CMK (cell line): ENCODE measurements at places on chromosomes 3 and 15.

DNA sequence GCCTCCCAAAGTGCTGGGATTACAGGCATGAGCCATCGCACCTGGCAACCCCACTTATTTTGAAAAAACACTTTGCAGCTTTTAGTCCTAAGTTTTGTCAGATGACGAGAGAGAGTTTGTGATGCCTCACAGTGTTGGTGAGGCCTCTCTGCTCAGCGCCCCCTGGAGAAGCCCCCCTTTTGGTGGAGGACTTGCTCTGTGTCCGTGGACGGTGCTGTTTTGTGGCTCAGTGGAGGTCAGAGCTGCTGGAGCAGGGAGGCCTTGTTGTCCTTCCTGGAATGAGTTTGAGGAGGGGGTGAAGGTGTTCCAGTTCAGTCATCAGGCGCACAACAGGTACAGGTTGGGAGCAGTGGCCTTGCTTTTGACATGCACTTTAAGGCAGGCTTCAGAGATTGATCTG is 58.0 kb downstream of the PGPEP1L start:
- DNase-seq, result no peak

DNA sequence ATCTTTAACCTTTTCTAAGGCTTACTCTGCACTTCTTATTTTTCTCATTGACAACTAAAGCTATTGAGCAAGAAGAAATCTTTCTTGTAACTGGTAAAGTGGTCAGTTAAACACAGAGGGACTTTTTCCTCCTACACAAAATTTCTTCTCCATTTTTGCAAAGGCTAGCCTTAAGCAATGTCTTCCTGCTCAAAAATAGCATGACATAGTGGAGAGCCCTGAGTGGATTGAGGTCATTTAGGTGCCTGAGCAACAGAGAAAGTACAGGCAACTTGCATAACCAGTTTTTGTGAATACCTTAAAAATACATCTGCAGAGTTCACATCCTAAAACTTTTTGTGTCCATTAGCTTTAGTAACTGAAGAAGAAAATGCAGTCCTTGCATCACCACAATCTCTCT is 144.7 kb upstream of the TTC14 start:
- DNase-seq, result no peak

GRCh38 chr3:177057768-177058167 is 139.5 kb downstream of the TBL1XR1 start:
- DNase-seq, result no peak

DNA sequence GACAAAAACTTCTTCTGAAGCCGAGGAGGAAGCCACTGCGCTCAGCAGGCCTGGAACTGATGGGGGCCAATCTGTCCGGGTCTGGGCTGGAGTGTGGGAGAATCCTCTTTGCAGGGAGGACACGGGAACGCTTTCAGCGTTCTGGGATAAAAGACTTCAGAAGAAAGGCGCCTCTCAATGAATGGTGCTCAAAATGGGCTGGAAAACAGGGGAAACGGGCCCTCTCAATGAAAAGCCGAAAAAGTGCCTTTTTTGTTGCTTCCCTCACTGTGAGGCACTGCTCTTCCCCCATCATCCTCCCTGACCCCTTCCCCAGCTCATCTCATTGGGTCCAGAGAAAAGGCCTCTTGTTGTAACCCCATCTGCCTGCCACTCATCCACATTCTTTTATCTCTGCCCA is 119.5 kb upstream of the LRIG1 start:
- DNase-seq, result no peak

DNA sequence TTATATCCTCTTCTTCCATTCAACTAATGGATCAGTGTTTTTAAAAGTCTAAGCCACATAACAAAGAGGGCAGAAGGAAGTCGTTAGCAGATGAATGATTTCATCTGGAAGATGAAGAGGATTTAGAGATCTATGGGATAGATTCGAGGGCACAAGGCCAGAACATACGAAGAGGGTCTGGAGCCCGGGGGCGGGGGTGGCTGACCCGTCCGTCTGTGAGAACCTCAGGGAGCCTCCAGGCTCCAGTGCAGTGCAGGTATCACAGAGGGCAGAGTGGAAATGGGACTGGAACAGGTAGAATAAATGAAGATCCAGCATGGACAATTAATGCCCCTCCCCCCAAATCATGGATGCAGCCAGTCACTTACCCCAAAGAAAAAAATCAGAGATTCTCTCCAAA is 1.5 kb upstream of the GOLGA8B start:
- DNase-seq, result no peak

GRCh38 chr3:56975567-56975966 is 84.9 kb upstream of the SPATA12 start:
- no peak for DNase-seq

DNA sequence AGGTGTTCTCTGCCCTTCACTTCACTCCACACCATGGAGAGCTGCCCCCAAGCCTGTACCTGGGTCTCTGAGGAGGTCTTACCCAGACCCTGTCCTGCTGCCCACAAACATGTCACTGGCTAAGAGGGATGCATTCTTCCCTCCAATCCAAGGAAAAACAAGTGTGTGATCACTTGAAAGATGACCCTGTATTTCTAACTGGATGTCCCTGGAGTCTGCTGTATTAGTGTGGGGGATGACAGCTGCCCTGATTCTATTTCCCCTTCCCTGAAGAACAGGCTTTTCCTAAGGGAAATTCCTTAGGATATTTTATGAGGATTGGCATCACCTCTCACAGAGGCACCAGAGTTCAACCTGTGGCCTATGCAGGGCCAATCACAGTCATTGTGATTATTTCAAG is 55.0 kb upstream of the GATA2 start:
- no peak for DNase-seq

- DNase-seq, result no peak
Measured at GRCh38 chr3:53774414-53774813, 71.8 kb downstream of the CHDH start.

- DNase-seq, result no peak
Measured at GRCh38 chr3:33718595-33718907, 497 bp upstream of the CLASP2 start.

DNA sequence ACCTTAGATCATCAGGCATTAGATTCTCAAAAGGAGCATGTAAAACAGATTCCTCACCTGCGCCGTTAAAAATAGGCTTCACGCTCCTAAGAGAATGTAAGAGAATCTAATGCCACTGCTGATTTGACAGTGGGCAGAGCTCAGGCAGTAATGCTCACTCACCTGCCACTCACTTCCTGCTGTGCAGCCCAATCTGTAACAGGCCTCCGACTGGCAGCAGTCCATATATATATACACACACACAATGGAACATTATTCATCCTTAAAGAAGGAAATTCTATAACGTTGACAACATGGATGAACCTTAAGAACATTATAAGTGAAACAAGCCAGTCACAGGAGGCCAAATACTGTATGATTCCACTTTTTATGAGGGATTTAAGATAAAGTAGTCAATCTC is 24.5 kb downstream of the ZNF148 start:
- no peak for DNase-seq

GRCh38 chr3:172853921-172854666 is 103.6 kb downstream of the ECT2 start:
- no peak for DNase-seq

- DNase-seq, result no peak
Measured at GRCh38 chr3:195905970-195906864, 2.1 kb downstream of the TNK2 start.

DNA sequence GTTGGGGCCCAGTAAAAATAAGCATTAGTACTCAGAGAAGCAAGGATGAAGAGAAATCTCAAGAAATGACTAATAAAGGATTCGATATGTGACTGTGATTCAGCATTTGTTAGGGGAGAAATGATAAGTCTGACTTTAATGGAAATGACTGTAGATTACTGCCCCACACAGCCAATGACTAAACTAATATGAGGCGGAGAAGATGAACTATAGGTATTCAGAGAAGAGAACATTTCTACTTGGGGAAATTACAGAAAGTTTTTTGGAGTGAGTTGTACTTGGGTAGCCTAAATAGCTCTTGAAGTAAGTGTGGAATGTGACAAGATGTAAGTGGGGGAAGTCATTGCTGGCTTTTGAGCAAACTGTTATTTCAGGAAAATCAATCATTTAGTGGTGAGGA is 380.0 kb downstream of the PDCD6IP start:
- DNase-seq, result no peak

DNA sequence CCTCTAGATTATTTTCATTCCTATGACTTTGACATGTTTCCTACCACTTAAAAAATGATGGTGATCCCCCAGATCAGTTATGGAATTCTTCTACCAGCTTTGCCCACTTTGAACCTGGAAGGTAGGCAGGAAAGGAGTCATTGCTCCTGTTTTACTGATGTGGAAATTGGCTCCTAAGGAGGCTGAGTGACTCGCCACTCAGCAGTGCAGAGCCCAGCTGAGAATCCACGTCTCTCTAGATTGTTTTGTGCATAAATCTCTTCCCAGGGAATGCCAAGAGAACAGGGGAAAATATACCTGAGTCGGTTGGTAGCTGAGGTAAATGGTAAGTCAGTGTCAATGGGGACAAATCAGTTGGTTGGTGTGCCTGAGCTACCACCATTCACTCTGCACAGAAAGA is 4.7 kb downstream of the LTF start:
- no peak for DNase-seq

DNA sequence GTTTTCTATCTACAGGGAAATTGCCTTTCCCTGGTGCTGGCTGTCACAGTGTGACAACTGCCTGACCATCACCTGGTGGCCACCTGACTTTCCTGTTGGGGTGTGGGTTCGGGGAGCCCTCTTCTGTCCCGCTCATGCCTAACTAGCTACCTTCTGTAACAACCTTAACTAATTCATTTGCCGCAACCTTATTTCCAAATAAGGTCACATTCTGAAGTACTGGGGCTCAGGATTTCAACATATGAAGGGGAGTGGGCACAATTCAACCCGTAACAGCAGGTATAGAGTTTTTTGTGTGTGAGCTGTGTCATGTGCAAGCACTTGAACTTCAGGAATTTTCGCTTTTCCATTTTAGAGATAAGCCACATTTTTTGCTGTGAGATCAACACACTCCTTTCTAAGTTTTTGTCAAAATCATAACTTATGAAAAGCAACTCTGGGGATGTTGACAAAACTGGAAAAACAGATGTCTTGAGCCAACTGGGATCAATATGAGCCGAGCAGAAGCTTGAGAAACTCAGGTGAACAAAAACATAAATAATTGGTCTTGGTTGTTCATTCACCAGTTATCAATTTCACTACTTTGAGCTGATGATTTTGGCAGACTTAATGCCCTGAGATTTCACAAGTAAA is 242.0 kb upstream of the RGMA start:
- DNase-seq, result no peak

- DNase-seq, result no peak
Measured at GRCh38 chr15:52511084-52511483, 17.6 kb downstream of the MYO5A start.

DNA sequence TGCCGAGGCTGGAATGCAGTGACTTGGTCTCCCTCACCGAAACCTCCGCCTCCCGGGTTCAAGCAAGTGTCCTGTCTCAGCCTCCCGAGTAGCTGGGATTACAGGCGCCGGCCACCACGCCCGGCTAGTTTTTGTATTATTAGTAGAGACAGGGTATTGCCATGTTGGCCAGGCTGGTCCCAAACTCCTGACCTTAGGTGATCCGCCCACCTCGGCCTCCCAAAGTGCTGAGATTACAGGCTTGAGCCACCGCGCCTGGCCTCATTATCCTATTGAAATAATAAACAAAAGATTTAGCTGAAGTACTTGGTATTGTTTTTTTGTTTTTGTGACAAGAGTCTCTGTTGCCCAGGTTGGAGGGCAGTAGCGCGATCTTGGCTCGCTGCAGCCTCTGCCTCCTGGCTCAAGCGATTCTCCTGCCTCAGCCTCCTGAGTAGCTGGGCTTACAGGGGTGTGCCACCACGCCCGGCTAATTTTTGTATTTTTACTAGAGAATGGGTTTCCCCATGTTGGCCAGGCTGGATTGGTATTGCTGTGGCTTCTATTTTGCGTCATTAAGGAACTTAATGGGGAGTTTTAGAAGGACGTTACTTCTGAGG is 1.5 kb downstream of the RPL35A start:
- no peak for DNase-seq

DNA sequence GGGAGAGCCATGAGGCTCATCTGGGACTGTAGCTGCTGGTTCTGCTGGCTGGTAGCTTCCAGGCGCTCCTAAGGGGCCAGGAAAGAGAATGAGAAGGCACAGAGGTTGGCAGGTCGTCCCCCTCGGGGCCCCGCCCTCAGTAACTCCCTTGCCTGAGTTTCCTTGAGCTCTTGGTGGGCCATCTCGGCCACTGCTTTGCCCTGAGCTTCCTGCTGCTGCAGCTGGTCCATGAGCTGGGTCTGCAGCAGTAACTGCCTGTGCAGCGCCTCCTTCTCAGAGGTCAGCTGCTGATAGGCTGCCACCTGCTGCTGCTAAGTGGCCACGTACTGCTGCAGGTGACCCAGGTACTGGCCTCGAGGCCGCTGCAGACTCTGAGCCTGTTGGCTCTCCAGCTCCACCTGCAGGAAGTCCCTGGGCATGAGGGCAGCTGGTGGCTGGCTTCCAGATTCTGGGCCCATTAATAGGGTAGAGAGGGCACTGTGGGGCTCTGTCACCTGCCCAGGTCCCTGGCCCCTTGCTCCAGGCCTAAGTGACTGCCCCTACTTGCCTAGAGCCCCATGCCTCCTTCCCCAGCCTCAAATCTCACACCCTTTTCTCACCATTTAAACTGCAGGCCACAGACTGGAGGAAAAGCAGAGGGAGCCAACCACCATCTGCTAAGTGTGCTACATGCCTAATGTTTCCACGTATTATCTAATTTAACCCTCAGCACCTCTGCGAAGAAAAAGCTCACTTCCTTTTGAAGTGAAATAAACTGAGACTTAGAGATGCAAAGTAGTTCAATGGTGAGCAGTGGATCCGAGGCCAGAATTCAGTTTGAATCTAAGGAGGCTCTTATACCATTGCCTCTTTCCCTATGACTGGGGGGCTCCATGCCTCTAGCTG is 10.8 kb upstream of the VPS33B start:
- no peak for DNase-seq

GRCh38 chr3:115363071-115363470 is 216.0 kb upstream of the ZBTB20 start:
- DNase-seq, result no peak
